Iris pigment epithelial cell (primary cell): ENCODE measurements at places on chromosomes 5 and 9.
A peak's percentile ranks its signal among the peaks of the same experiment; 100 is the strongest.

GRCh38 chr5:89353837-89354551 lies 471.0 kb upstream of the MEF2C start:
- no peak for DNase-seq

- no peak for DNase-seq
Observed at GRCh38 chr5:117551236-117551635, 976.6 kb upstream of the SEMA6A start.

DNA sequence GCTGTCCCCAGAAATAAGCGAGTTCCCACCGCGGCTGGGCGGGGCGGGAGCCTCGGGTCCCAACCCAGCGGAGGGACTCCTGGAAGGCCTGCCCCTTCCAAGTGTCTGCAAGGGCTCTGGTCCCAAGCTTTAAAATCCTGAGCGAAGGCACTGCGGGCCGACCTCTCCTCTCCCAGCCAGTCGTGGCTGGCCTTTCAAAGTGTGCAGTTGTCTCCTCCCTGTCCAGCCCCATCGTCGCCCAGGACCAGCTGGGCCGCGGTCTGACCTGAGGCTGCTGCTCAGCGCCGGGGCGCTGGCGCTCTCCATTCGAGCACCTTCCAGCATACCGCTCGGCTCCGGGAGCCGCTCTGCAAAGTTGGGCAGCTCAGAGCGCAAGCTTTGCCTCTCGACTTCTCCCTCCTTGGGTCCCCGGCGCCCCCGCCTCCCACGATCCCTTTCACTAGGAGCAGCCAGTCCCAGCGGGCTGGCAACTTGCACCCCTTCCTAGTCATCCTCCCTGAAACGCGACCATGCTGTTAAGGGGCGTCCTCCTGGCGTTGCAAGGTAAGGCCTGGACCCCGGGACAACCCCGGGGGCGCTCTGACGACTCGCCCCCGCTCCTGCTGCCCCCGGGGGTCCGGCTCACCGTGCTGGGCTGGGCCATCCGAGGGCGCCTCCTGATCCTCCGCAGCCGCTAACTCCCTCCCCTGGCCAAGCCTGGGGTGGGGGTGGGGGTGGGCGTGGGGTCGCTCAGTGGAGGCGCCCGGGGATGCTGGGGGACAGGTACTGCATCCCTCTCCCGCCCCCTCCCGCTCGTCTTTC lies at the start of gene MAMDC2:
Gene MAMDC2, plus strand, starts transcription at position 160 of the 801 bp plus-strand sequence. Its CDS starts 350 bp downstream, at position 510.
- DNase-seq: peak; percentile 41

DNA sequence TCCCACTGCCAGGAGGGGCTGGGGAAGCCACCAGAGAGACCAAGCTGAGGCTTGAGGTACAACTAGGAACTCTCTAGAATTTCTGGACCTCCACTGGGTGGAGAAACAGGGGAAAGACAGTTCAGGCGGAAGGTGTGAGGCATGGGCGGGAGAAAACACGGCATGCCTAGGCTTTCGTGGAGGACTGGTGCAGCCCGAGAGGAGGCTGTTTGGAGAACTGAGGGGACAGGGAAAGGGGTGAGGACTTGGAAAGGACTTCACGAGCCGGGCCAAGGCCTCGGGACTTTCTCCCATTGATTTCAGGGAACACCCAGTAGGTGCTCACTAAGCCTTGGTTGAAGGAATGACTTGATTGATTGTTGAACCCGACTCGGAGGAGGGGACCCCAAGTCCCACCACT lies 9.5 kb upstream of the ADGRD2 start:
- DNase-seq: no peak

GRCh38 chr9:75505654-75506053 lies 384.8 kb upstream of the PCSK5 start:
- DNase-seq: no peak

DNA sequence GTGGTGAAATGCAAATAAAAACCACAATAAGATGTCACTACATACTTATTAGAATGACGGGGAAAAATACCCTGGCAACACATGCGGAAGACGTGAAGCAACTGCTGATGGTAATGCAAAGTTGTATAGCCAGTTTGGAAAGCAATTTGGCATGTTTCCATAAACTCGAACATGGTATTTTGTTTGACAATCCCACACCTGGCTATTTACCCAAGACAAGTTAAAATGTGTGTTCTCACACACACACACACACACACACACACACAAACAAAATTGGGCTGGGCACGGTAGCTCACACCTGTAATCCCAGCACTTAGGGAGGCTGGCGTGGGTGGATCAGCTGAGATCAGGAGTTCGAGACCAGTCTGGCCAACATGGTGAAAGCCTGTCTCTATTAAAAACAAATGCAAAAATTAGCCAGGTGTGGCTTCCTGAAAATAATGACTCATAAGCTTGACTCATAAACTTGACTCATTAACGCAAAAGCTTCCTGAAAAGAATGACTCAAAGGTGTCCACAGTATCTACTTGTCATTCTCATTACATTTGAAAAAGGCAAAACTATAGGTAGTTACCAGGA lies 456.5 kb downstream of the CDH18 start:
- peak; percentile 14 for DNase-seq
